ENCODE measurements at places on chromosomes 7 and 10.

DNA sequence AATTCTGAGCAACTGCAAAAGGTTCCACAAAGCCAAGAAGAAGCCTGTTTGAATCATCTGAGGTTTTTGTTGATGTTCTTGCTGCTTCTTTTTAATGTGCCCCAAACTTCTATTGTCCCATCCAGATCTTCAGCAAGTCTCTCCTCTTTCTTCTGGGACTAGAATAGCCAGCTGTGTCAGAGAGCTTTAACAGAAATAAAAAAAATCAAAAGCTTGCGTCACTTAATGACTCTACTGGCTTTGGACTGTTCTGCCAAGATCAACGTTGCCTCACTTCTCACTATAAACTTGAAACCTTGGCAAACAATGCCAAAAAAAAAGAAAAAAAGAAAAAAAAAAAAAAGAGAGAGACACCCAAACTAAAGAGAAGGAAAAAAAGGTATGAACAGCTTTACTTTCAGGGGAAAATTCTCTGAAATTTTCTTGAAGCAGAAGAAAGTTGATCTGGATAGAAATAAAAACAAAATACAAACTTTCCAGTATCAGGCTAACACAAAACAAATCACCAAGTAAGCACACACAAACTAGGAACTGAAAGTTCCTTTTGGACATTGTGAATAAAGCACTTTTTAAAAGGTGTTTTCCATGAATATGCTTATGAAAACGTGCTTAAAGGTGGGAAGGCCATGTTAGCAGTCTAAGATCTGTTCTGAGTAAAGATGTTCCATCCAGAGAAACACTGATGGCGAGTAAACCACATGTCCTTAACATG lies 14.8 kb downstream of the USP54 start:
- no peak for DNase-seq

DNA sequence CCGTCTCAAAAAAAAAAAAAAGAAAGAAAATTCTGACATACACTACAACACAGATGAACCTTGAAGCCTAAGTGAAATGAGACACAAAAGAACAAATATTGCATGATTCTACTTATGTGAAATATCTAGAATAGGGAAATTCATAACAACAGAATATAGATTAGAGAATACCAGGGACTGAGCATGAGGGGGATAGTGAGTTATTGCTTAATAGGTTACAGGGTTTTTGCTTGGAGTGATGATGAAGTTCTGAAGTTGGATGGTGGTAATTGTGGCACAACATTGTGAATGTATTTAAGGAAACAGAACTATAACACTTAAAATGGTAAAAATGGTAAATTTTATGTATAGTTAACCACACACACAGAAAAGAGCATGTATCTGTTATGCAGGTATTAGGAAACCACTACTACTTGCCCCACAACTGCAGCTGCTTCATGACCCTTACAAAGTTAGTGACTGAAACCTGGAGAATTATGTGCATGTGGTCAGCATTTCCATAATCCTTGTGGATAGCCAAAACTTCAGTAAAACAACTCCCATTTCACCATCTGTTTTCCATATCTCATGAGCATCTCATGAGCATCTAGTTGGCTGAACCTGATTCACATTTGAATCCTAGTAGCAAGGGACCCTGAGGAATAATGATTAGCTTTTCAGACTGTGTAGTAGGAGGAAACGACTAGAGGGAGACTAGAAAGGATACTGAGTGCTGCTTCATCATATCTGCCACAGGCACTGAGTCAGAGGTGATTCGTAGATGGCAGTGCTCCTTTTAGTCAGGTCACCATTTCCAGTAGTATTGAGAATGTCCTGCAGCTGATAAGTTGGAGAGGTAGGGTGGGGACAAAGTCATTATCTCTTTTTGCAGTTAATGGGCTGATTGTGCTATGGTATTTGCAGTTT lies 26.3 kb downstream of the SAMD8 start:
- DNase-seq, result no peak

DNA sequence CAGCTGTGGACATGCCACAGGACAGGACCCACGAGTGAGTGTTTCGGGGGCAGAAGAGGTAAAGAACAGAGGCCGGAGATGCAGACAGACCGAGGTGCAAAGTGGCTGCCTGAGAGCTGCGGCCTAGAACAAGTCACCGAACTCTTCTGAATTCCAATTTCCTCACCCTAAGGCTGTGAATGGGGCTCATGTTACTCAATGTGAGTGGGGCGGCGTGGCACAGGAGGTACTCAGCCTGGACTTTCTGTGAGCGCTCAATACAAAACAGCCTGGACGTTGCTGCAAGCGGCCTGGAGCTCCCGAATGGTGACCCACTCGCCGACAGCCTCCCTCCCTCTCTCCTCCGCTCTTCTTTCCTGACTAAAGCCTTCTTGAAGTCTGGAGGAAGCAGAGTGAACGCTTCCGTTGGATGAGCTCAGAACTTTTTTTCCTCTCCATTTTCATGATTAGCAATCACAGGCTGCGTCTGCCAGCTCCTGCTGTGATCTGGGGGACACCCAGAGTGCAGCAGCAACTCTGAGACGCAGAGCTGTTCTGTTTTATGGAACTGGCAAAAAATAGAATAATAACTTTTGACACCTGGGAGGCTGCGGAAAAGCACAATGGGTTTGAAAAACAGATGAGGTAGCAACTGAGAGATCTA lies 108.5 kb downstream of the PTPRN2 start:
- no peak for DNase-seq

- DNase-seq, result no peak
These were observed 400.3 kb upstream of the PRKCQ start for GRCh38 chr10:6980353-6980752.

DNA sequence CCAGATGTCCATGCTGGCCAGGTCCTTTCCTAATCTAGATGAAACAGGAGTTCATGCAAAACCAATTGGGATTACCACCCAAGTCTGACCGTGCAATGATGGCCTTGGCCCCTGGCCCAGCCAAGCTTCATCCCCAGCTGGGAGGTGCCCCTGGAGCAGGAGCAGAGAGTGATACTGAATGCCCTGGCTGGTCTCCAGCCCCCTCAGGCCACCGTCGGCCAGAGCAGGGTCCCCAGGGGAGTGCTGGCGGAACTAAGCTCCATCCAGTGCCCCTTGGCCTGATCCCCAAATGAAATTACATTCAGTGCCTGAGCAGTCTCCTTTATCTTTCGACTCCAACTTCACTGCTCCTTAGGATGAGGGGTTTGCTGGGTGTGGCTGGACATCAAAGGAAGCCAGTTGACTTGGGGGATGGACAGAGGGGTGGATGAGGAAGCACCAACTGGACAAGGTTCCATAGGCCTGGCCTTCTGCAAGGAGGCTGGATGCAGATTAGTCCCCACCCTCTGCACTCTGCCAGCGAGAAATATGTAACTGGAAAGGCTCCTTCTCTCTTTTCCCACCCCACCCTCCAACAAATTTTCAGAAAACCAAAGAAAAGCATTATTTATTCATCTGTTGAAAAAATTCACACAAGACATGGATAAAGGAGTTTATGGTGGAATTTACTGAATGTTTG lies 275.5 kb downstream of the PLXNA4 start:
- DNase-seq, result no peak

DNA sequence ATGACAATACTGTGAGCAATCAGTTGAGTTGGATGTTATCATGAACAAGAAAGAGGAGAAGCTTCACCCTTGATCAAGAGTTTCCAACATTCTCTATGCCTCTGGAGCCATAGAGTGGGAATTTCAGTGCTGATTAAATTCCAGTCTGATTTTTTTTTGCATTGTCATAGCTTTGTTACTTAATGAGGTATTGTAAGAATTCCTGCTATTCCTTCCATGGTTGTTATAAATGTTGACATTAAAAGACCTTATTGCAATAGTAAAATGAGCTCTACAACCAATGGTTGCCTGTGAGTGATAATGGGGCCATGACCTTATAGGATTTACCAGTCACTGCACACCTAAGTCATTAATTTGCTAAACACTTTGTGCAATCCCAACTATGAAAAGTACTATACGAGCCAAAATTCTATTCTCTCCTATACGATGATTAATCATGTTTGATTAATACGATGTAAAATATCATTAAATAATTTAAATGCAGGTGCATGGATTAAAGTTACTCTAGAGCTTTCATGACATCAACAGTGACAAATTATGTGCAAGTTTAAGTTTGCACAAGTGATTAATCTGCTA lies 353.2 kb upstream of the KLF6 start:
- no peak for DNase-seq

DNA sequence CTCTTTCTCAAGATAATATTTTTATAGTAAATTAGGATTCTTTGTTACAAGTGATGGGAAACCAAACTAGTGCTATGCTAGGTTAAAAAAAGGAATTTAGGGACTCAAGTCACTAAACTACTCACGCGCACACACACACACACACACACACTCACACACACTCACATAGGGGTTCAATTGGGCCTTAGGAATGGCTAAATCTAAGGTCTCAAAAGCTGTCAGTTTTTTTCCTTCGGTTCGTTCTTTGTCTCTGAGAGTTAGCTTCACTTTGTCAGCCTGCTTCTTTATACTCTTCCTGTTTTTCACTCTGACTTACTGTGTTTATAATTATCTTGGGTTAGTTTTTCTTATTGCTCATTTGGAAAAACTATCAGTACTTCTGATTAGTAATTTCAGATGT lies 138.9 kb downstream of the ADK start:
- no peak for DNase-seq

GRCh38 chr7:148535217-148535616 lies 55.3 kb upstream of the C7orf33 start:
- no peak for DNase-seq

DNA sequence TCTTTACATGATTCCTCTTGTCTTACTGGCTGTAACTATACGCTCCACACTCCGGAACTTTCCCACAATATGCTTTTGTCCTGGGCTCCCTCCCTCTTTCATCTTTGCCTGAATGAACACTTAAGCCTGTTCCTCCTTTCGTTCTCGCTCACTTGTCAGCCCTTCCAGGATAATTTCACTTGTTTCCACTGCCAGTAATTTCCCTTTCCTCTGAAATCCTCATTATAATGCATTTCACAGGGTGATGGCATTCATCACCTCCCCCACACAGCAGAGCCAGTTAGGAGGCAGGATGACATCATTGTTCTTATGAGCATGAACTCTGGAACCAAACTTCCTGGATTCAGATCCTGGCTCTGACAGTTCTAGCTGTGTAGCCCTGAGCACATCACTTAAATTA lies 372.6 kb downstream of the GPR158 start:
- DNase-seq, result no peak

- DNase-seq, result no peak
These were observed 1.6 kb upstream of the HTRA1 start for GRCh38 chr10:122459561-122460273.

- DNase-seq, result peak; percentile 79
These were observed 37.2 kb downstream of the DLG5 start for GRCh38 chr10:77889277-77889903.

DNA sequence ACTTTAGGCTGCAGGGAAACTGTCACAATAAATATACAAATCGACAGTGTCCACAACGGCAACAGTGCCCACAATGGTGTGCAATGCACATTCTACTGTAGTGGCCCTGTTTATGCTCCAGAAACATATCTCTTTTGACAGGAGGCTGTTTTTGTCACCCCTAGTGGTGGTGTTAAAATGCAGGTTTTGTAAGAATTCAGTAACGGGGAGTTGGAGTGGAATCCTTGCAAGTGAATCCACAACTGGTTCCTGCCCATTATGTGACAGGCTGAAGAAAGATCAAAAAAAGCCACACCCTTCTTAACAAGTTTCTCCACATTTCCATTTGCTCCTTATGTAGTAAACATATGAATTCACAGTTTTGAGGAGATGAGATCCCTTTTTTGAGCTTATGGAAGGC lies 58.5 kb downstream of the BEND7 start:
- no peak for DNase-seq

DNA sequence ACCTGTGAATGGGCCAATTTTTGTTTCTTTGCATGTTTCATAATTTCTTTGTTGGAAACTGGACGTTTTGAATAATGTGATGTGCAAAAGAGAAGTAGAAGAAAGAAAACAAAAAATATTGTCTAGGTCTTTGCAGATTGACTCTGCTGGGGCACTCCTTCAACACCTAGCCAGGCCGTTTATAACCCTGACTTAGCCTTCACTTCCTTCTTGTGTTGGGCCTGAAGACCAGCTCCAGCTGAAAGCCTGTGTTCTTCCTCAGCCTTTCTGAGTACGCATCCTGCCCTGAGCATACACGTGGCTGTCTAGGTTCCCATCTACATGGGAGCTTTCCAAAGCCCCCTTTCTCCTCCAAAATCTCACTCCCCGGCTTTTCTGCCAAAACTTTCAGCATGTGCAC lies 41.9 kb downstream of the LMTK2 start:
- DNase-seq, result no peak

DNA sequence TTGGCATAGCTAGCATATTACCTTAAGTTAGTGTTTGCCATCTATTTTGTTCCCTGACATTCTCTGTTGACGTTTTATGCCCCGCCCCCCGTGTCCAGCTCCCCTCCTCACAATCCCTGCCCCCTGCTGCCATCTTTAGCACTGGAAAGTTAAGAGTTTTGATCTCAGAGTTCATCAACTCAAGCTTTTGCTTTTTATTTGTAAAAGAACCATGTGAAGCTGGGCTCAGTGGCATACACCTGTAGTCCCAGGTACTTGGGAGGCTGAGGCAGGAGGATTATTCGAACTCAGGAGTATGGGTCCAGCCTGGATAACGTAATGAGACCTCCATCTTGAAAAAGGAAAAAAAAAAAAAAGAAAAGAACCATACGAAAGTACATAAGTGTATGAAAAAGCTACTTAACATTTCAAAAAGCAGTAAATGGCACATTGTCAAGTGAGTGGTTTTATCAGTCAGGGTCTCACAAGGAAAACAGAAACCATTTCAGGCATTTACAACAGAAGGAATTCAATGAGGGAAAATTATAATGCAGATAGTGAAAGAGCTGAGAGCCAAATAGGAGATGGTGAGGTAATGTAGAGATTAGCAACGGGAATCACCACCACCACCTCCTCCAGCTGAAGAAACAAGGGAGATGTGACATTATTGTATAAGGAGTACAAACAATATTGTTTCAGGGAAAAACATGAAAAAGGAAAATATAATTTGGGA lies 64.9 kb downstream of the MCU start:
- no peak for DNase-seq

GRCh38 chr7:124989911-124990310 lies 60.3 kb upstream of the POT1 start:
- no peak for DNase-seq

DNA sequence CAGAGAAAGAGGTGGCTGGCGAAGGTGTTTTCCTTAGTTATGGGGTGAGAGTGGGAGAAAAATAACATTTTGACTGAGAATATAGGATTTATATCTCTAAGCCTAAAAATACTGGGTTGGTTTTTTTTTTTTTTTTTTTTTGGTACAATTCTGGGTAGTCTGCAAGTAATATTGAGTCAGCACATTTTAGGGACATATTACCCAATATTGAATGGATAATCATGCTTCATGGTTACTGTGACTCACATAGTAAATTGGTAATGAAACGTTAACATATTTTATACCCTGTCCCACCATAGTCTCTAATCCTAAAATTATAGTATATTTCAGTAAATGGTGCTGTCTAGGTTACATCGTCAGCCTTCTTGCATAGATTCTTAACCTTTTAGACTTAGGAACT lies 91.4 kb downstream of the TPST1 start:
- no peak for DNase-seq

DNA sequence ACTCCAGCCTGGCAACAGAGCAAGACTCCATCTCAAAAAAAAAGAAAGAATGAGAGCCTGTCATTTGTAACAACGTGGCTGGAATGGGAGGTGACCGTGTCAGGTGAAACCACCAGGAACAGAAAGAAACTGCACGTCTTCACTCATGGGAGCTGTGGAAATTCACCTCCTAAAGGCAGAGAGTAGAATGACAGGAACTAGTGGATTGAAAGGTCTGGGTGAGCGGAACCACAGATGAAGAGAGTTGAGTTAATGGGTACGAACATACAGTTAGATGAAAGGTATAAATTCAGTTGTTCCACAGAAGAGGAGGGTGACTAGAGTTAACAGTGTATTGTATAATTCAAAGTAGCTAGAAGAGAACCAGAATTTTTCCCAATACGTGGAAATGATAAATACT lies 78.6 kb downstream of the MAD1L1 start:
- DNase-seq, result no peak

All from NCI-H774 (cell line).